ENCODE measurements at places on chromosomes 6 and 20.

- DNase-seq: no peak
These were observed 47.2 kb upstream of the MLN start for GRCh38 chr6:33850869-33851541.

GRCh38 chr6:106715922-106716321, 86.5 kb downstream of the QRSL1 start:
- DNase-seq: no peak

- DNase-seq: no peak
These were observed 914.1 kb upstream of the GJE1 start for GRCh38 chr6:141218583-141218982.

GRCh38 chr20:47970282-47970903, 185.1 kb upstream of the SULF2 start:
- no peak for DNase-seq

GRCh38 chr20:7770046-7770445, 170.2 kb downstream of the HAO1 start:
- no peak for DNase-seq

DNA sequence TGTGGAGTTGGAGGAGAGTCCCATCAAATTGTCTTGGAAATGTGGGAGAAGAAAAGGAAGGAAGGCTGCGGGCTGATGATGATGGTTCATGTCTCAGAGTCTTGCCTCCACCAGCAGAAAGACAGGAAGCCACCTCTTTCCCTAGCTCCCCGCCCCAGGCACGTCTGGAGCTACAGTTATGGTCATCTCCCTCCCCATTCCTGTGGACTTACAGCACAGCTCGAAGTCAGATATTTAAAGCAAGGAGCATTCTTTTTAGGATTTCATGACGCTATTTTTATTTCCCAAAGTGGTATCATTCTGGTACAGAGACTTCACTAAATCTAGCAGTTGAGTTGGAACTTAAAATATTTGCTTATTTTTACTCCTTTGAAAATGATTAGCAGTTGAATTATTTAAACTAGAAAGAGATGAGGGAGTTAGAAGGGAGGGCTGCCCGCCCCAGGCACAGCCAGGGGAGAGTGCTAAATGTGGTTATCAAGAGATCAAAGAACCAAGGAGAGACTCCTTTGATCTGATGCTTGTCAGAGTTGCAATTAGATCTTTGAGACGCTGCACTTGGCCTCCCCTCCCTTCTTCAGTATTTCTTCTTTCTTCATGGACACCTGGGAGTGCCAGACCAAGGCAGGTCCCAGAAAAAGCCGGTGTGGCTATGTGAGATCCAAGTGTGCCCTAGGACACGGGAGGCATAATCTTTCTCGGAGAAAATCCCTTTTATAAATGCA, 199.9 kb upstream of the SOX4 start:
- DNase-seq: no peak

DNA sequence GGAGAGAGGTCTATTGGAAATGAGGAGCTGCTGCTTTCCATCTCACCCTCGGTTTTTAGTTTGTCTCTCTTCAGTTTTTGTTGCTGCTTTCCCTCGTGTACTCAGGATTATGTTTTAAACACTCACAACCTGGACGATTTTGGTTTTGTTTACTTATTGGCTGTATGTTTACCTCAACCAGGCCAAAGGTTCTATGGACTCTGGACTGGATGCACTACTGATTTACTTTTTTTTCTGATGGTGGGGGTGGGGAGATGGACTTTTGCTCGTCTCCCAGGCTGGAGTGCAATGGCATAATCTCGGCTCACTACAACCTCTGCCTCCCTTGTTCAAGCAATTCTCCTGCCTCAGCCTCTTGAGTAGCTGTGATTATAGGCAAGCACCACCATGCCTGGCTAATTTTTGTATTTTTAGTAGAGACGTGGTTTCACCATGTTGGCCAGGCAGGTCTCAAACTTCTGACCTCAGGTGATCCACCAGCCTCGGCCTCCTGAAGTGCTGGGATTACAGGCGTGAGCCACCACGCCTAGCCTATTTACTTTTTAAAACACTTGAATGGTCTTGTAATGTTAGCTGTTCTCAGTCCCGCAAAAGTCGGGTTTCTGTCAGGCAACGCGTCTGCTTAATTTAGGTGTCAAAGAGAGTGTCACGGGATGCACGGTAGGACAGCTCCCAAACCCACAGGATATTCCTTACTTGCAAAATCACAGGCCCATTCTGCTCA, 148.2 kb upstream of the RIPOR2 start:
- DNase-seq: no peak

DNA sequence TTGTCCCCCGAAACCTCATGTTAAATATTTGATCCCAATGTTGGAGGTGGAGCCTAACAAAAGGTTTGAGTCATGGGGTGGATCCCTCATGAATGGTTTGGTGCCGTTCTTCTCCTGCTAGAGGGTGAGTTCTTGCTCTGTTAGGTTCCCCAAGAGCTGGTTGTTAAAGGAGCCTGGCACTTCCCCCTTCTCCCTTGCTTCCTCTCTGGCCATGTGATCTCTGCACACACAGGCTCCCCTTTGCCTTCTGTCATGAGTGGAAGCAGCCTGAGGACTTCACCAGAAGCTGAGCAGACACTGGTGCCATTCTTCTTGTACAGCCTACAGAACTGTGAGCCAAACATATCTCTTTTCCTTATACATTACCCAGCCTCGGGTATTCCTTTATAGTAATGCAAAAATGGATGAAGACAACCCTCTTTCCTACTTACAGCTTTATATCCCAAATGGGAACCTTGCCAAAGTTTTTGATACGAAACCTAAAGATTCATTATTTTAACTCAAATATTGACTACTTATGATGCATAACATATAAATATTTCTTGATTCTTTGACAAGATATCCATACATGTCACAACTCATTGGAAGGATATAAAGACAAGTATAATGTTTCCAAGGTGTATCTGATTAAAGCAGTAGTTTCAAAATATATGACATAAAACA, 61.0 kb downstream of the RNF182 start:
- no peak for DNase-seq

DNA sequence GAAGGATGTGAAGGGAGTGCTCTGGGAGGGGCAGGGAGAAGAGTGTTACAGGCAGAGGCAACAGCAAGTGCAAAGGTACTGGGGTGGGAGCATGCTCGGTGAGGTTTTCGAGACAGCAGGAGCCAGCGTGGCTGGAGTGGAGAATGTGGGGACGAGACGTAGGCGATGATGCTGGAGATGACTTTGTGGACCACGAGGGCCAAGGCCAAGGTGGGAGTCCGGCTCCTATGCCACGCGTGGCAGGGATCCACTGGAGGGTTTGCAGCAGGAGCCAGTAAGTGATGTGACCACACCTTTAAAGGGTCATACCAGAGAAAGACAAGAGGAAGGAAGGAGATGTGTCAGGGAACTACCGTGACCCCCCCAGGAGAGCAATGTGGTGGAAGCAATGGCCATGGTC, 7.3 kb downstream of the PTGIS start:
- no peak for DNase-seq

DNA sequence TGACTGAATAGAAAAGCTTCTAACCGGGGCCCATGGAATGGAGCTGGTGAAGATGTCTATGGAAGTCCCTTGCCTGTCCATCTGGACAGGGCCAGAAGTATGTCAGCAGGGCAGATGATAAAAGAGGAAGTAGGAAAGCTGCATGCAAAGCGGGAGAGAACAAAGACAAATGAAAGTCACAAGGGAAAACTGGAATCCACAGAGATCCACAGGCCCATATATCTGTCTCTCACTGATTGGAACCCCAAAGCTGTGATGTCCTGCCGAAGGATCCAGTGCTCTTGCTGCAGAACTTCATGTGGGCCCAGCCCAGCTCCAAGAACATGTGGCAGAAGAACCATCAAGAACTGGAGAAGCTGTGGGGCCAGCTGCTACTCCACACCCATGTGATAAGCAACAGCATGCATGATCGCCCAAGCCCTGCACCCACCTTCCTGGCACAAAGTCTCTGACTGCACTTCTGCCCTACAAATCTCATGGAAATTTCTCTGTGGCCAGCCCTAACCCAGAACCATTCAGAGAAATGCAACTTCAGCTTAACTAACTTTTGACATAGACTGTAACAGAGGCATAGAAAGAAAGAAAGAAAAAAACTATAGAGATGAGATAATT, 716.0 kb downstream of the KIF16B start:
- no peak for DNase-seq

GRCh38 chr6:52049252-52050050, 38.0 kb downstream of the PKHD1 start:
- no peak for DNase-seq

DNA sequence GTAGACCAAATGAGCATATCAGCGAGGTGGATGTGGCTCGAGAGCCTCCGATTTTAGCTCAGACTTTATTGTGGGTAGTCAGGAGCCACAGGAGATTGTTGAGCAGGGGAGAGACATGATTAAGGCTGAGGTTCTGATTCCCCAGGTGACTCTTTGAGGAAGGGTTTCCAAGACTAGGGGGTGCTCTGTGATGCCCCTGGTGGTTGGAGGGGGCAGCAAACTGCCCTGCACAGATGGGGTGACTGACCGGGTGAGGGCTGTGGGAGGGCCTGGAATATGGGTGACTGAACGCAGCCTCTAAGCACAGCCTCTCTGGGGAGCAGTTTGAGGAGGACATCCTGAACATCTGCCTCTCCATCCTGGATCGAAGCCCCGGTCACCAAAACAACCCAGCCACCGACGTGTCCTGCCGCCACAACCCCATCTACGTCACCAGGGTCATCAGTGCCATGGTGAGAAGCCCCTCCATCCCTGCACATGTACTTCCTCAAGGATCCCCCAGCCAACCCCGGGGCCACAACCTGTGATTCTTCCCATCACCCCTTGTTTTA, 17.0 kb downstream of the TGM6 start:
- DNase-seq: no peak

DNA sequence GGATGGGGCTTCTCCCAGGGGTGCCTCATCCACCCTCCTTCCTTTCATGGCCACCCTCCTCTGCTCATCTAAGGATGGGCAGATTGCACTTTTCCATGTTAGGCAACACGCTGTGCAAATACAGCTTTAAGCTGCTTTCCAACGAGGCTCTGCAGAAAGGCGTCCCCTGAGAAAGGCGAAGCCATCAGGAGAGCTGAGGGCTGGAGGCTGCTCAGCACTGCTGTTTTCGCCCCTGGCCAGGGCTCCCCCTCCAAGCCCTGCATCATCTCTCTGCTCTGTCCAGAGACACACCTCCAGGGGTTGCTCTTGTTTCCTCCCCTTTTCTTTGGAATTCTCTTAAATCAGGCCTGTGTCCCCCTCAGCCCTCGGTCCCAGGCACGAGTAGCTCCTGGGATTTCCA, 526.1 kb downstream of the CDH26 start:
- no peak for DNase-seq

GRCh38 chr6:133991096-133991593, 38.1 kb downstream of the TBPL1 start:
- no peak for DNase-seq

DNA sequence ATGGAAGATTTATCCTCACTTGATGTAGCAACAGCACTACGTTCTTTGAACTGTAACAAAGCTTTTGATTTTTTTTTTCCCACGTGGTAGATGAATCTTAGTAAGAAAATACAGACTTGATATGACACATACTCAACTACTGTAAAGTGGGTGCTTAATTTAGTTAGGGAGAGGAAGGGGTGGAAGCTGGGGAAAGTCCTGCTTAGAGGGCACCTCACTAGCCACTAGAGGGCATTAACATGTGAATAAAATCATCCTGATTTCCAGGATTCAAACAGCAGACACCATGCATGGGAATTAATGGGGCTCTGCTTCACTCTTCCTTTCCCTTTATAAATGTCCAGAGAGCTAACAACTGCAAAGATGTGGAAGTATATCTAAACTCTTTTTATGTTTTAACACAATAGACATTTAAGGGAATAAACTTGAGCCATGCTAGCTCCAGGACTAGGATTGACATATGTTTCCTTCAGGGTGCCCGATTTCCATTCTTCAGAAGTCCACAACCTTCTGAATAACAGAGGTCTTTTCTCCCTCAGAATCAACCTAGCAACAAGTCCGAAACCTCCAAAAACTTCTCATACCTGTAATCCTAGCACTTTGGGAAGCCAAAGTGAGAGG, 250.1 kb downstream of the ATXN1 start:
- DNase-seq: no peak

GRCh38 chr6:170033666-170034065, 257.2 kb downstream of the DLL1 start:
- DNase-seq: no peak

- no peak for DNase-seq
These were observed at the start of gene ANGPT4 for GRCh38 chr20:916125-916799. ANGPT4 (minus strand) TSS chr20:916334; CDS start chr20:916214, 120 bp downstream.

GRCh38 chr6:38554700-38555413, 84.9 kb downstream of the BTBD9 start:
- DNase-seq: no peak

DNA sequence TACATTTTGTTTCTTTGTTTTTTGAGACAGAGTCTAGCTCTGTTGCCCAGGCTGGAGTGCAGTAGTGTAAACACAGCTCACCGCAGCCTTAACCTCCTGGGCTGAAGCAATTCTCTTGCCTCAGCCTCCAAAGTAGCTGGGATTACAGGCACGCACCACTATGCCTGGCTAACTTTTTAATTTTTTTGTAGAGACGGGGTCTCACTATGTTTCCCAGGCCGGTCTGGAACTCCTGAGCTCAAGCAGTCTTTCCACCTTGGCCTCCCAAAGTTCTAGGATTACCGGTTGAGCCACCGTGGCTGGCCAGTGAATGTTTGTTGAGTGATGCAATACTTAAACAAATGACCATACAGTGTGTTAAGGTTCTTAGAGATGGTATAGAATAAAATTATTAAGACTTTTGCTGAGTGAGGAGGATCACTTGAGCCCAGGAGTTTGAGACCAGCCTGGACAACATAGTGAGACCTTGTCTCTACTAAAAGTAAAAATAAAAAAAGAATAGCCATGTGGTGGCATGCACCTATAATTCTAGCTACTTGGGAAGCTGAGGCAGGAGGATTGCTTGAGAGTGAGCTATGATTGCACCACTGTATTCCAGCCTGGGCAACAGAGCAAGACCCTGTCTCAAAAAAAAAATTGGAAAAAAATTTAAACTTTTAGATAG, 13.4 kb downstream of the CEP250 start:
- no peak for DNase-seq

DNA sequence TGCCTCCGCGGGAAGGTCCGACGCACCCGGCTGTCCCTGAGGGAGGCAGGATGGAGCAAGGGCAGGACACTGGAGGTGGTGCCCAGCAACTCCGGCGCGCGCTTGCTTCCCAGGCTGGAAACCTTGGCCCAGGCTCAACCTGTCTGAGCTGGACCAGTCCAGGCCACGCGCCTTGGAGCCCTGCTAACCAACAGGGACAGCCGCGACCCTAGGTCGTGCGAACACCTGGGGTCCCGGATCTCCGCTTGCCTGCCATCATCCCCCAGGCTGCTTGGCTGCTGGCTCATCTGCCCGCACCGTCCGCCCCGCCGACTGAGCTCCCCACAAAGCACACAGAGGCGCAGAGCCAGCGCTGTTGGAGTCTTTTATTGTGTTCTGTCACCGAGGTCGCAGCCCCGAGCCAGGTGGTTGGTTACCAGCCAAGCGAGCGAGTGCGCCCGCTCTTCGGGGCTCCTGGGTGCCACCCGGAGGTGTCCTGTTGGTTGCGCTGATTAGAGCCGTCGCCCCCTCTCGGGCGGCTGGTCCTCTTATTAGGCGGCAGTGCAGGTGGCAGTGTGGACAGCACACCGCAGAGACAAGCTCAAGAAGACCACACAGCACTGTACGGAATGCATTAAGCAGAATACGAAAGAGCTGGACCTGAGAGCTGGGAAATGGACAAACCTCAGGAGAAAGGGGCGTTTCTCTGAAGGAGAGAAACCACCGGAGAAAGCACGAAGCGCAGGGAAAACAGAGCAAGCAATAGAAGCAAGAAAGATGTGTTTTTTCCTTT, 3.8 kb downstream of the COL12A1 start:
- no peak for DNase-seq

- DNase-seq: no peak
These were observed 99.2 kb downstream of the MYLK4 start for GRCh38 chr6:2651536-2651935.
